ENCODE measurements at places on chromosomes 3 and 15.

- DNase-seq, result no peak
Observed at GRCh38 chr3:11591391-11592282, 52.1 kb downstream of the VGLL4 start.

GRCh38 chr3:101065962-101066361 lies 72.7 kb upstream of the ABI3BP start:
- peak; percentile 74 for DNase-seq

- no peak for DNase-seq
Observed at GRCh38 chr3:127196002-127196401, 3.1 kb downstream of the PRR23E start.

GRCh38 chr3:149366941-149367840 lies 10.3 kb downstream of the TM4SF1 start:
- DNase-seq, result no peak

DNA sequence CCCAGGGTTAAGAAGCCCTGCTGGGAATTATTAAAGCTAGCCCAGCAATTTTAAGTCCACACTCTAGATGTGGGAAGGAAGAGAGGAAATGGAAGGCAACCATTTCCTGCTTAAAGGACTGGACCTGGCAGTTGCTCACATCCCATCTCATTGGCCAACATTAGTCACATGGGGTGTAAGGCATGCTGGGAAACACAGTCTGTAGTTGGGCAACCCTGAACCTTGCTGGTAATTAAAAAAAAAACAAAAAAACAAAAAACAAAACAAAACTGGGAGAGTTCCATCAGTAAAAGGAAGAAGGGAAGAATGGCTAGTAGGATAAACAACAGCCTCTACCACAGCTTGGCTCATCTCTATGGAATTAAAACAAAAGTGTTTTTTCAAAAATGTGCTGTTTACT lies 136.0 kb downstream of the VGLL4 start:
- DNase-seq, result no peak

- no peak for DNase-seq
Observed at GRCh38 chr3:127573912-127574311, 16.6 kb downstream of the TPRA1 start.

DNA sequence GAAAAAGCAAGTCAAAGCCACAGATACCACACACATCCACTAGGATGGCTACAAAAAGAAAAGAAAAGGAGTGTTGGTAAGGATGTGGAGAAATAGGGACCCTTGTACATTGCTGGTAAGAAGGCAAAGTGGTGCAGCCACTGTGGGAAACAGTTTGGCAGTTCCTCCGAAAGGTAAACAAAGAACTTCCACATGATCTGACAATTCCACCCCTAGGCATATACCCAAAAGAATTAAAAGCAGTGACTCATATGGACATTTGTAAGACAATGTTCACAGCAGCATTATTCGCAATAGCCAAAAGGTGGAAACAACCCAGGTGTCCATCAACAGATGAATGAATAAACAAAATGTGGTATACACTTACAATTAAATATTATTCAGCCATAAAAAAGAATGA lies 22.2 kb upstream of the GMPPB start:
- no peak for DNase-seq

DNA sequence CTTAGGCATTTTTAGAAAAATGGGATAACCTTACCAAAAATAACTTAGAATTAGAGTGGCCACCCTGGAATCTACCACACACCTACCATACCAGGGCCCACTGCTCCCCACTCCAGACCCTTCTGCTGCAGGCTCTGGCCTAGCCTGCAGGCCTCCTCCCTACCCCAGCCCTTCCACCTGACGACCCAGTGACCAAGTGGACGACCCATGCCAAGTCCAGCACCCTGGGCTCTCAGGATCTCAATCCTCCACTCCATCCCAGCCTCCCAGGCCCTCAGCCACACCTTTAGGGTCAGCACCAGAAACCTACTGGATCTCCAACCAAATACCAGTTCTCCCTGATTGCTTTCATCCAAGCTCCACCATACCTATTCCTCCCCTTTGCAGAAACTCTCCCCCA lies 145.8 kb downstream of the TPRA1 start:
- no peak for DNase-seq

DNA sequence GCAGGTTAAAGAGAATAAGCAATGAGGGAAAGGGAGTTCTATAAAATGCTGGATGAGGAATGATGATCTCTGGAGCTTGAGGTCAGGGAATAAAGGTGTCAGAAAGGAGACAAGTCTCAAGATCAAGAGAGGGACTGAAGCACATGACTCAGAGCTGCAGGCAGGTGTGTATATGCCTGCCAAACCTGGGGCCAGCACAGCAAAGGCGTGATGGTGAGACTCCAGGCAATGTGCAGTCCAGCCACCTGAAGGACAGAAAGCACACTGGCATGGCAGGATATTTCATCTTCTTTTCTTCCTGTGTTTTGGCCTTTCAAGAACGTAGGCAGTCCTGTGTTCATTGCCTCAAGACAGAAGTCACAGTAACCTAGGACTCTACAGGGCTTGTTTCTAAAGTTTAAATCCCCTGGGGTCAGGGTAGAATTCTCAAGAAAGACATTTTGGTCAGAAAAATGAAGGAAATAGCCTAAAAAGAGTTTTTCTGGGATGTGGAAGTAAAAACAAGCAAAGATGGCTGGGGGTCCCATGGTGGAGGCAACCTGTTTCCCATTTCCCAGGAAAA lies 55.5 kb upstream of the TOPAZ1 start:
- no peak for DNase-seq

DNA sequence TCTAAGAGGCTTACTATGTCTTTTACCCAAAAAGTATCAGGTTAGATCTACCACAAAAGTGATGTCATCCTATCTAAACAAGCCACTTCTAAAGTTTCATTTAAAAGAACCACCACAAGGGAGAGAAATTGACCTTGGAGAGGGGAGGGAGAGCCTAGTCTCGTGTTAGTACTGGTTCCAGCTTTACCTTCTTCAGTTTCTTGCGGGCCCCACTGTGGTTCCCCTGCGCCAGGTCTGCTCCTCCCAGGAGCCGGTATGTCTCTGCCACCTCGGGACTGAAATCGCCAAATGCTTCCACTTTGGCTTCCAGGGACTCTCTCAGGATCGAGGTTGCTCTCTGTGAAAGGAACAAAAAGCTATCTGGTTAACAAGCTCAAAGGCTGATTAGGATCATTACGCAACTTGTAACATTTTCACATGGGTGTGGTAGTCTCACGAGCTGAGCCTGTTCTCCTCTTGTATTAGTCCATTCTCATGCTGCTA lies 51.1 kb downstream of the SYNM start:
- no peak for DNase-seq

- DNase-seq, result no peak
Observed at GRCh38 chr3:64667887-64668581, 19.8 kb downstream of the ADAMTS9 start.

DNA sequence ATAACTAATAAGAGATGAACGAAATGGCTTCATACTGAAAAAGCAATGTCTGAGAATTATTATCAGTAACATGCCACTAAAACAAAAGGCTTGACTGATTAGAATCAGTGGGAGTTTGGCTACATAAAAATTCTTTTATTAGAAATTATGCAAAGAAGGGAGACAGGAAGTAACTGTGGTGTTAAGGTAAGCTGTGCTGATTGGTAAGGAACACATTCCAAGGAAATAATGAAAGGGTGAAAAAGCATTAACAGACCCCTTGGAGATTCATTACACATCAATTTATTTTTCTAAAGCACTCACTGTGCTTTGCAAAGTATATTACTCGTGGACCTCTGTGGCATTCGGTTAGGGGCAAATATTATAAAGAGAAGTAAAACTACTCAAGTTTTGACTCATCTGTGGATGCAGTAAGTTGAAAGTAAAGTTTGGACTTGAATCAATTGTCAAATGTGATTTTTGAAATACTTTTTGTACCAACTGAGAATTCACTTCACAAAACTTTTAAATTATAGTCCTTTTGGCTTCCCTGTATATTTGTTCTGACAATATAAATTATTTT lies 176.1 kb upstream of the ZPLD1 start:
- no peak for DNase-seq

DNA sequence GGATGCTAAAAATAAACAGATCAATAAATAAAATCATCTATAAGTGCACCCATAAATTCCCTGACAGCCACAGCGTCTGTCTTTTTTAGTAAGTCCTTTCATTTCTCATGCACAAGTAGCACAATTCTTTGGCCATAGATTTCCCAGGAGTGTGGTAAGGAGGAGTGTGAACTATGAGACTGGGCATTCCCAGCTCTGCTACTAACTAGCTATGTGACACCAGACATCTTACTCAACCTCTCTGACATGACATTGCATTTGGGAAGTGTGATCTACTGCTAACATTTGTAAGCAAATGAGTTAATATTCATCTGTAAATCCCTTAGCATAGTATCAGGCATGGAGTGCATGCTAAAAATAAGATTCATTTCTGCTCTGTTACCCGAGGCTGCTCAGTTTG lies 301.7 kb downstream of the NTRK3 start:
- no peak for DNase-seq

DNA sequence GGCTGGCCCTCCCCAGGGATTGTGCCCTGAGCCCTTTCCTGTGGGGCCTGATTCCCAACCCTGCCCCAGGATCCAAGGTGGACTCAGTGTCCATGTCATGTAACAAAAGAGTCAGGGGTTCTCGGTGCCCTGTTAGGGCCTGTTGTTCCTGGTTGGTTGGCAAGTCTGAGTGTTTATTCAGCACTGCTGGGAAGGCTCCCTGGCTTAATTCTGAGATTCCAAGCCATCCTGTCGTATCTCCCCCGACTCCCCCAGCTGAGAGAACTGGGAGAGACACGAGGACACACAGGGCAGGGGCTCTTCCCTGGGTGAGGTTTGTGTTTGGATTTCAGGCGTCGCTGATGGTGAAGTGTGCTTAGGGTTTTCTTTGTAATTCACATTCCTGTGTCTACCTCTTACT lies 78.3 kb downstream of the EEFSEC start:
- no peak for DNase-seq

- DNase-seq, result no peak
Observed at GRCh38 chr3:189688262-189688661, 57.1 kb downstream of the TP63 start.

GRCh38 chr3:107676469-107677309 lies 153.9 kb downstream of the BBX start:
- DNase-seq, result peak; percentile 18

- DNase-seq, result no peak
Observed at GRCh38 chr3:157816296-157816695, 289.9 kb downstream of the SHOX2 start.

DNA sequence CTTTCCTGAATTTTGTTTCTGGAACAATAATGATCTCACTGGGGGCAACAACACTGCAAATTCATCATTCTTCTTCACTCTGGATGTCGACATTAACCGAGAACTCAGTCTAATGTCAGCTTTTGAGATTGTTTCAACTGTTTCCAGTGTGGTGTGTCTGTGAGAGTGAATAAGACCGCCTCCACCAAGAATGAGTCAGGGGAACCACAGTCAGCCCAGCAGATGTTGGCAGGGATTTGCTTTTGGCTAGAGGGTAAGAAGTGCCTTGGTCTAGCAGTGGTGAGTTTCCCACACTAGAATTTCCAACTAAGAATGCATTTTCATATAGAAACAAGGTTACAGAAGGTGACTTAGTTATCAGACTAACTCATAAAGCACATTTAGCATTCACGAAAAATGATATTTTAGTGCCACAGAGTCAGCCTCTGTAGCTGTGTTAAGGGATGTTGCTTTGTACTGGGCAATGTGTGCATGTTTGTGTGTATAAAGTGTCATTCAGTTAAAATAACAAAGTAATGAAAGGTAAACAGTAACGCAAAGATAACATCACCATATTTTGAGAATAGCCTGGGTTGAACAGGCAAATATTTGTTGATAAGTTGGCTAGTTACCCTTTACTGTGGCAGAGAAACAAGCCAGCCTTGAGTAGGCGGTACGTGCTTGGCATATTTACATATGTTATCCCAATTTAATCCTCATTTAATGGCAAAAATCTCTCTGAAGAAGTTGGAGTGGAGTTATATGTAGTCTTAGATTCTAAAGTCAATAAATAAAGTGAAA lies 33.8 kb downstream of the DRD3 start:
- no peak for DNase-seq

- DNase-seq, result no peak
Observed at GRCh38 chr3:15631426-15632211, 30.1 kb downstream of the BTD start.

GRCh38 chr3:160065282-160065681 lies 76.6 kb downstream of the IL12A start:
- no peak for DNase-seq

GRCh38 chr3:149553781-149554451 lies 79.4 kb downstream of the TM4SF4 start:
- DNase-seq, result no peak

DNA sequence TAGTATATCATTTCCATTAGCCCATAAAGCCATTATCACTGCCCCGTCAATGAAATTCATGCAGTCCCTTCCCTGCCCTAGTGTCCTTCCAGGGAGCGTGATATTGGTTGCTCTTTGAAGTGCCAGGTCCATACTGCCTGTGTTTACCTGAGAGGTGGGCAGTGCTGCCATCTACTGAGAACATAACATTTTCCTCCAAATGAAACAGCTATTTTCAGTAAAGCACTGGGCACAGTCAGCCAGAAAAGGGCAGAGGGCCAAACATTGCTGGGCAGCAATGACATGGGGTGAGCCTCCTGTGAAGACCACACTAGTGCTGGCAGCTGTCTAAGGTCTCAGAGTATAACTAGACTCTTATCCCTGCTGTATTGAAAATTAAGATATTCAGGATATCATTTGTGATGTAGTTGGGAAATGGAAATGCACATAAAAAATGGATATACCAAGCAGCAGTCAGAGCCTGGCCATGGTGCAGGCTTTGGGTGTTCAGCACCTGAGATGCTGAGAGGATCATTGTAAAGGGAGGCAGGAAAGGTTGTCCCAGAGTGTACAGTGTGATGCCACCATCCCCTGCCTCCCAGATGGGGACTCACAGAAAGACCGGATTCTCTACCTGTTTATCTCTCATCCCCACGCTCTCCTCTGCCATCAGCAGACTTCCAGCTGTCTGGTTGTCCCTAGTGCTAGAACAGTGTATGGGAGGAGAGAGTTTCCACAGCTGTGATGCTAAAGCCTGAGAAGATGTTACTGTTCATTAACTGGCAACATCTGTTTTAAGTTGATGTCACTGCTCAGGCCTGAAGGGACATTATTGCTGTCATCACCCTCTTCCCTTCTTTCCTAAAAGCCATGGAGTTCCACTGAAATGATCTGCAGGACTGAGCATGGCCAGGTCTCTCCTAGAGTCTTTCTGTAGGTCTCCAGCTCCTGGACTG lies 108.8 kb downstream of the ARNT2 start:
- no peak for DNase-seq

- DNase-seq, result no peak
Observed at GRCh38 chr3:17656264-17656663, 86.2 kb downstream of the TBC1D5 start.

- DNase-seq, result no peak
Observed at GRCh38 chr3:149023951-149024350, 32.6 kb downstream of the GYG1 start.

DNA sequence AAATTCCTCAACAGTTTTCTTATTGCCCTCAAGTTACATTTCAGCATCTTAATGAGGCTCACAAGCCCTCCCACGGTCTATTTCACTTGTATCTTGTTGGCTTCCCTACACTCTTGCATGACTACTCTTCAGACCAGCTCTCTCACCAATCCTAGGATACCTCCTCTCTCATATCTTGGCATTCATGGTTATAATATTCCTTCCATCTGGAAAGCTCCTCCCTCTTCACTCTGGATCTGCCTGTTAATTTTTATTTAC lies 8.5 kb upstream of the CCDC80 start:
- no peak for DNase-seq

GRCh38 chr3:133295199-133295901 lies 104.5 kb upstream of the BFSP2 start:
- DNase-seq, result no peak
